ENCODE measurements at places on chromosomes 11 and 22. TPM values are rescaled to one million over a fixed set of nuclear protein-coding genes. Genes with fewer than 3 reads are reported as not detected.

PTPN5 gene
- total RNA-seq = not detected

- peak; percentile 76 for DNase-seq
These were observed 824 bp upstream of the CBX6 start for GRCh38 chr22:38872831-38873248.

PLAAT4 gene
- 1.2 TPM for total RNA-seq

IL18 gene
- 32.8 TPM for total RNA-seq

DNA sequence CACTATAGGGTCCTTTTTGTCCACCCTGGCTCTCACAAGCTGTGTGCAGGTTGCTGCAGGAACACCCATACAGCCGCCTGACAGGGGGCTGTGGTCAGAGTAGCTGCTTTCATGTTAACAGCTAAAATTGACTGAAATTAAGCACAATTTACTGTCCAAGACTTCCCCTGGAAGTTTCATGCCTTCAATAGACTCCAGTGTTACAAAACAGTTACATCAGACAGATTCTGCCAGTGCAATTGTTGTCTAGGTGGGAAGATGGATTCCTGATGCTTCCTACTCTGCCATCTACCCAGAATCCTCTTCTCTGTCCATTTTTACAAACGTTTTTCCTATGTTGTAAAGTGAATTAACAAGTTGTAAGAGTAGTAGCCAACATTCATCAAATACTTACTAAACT, 5.3 kb upstream of the TSKU start:
- no peak for DNase-seq

- DNase-seq = no peak
These were observed 349.4 kb downstream of the METTL15 start for GRCh38 chr11:28457481-28458065.

DNA sequence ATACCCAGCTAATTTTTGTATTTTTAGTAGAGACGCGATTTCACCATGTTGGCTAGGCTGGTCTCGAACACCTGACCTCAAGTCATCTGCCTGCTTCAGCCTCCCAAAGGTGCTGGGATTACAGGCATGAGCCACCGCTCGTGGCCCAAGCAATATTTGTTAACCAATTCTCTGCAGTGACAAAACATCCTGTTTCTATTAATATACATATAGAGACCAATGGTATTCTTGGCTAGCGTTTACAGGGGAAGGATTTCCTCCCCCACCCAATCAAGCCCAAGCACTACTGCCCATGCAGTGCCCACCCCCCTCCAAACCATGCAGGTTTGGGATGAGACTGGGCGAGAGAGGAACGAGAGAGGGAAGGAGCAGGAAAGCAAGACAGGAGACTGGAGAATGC, 53.1 kb downstream of the APOL3 start:
- DNase-seq = no peak

DNA sequence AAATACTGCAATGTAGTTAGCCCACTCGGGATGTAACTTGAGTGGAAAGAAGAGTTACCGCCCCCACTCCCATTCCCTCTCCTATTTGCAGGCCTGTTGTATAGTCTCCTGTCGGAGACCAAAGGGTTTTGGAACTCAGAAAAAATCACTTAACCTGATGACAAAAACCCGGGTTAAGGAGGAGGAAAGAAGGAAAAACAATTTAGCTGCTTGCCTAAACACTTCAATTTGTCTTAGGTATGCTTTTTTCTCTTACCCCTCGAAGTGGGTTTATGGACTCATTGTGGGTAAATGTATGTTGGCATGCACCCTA, 2.2 kb downstream of the YAP1 start:
- DNase-seq = no peak

GRCh38 chr11:44088377-44088776, 7.1 kb upstream of the EXT2 start:
- no peak for DNase-seq

GRCh38 chr22:34236527-34236926, 316.3 kb upstream of the LARGE1 start:
- DNase-seq = no peak
